ENCODE measurements at places on chromosomes 3 and 15.
A peak's percentile ranks its signal among the peaks of the same experiment; 100 is the strongest.

GRCh38 chr15:71115567-71116351, 488 bp downstream of the THSD4 start:
- peak; percentile 73 for DNase-seq

DNA sequence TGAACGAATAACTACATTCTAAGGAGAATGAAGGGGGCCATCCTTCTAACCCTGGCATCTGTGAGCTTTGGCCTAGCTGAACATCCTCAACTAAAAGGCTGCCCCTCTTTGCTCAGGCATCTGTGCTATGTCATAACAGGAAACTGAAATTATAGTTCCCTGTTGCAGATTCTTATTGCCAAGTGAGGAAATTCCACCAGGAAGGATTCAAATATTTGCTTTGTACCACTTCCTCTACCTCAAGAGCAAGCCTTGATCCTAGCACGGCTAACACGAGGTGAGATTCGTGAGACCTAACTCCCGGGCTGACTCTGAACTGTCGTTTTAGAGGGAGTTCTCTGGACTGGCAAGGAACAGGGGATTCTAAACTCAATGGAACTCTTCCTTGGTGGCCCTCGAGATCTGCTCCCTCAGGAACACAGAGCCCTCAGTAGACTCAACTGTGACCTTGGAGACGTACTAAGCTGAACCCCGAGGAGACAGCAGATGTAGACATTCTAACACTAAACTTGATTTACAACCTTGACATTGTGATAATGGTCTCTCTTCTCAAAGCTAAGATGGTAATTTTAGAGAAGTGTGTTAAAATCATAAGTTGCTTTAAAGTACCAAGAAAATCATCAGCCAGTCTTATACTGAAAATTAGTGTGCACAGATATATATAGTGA, 4.2 kb downstream of the SPG21 start:
- DNase-seq, result no peak

GRCh38 chr3:63395960-63396359, 117.9 kb downstream of the SYNPR start:
- no peak for DNase-seq

DNA sequence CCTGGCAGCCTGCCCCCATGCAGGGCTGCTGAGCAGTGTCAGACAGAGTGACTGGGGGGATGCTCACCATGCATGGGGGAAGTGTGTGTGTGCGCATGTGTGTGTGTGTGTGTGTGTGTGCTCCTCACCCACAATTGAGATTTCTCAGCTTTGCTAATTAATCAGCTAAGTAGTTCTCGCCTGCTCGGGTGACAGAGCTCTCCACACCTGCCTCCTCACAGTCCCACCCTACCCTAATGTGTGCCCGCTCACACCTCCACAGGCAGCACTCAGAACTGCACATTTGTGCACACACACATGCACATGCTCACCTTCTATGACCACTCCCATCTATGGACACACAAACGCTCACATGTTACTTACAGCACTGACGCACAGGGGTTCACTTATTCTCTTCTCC, 37.3 kb downstream of the CACNA2D2 start:
- DNase-seq, result no peak

GRCh38 chr15:62545467-62546227, 380.6 kb upstream of the C2CD4B start:
- DNase-seq, result no peak

DNA sequence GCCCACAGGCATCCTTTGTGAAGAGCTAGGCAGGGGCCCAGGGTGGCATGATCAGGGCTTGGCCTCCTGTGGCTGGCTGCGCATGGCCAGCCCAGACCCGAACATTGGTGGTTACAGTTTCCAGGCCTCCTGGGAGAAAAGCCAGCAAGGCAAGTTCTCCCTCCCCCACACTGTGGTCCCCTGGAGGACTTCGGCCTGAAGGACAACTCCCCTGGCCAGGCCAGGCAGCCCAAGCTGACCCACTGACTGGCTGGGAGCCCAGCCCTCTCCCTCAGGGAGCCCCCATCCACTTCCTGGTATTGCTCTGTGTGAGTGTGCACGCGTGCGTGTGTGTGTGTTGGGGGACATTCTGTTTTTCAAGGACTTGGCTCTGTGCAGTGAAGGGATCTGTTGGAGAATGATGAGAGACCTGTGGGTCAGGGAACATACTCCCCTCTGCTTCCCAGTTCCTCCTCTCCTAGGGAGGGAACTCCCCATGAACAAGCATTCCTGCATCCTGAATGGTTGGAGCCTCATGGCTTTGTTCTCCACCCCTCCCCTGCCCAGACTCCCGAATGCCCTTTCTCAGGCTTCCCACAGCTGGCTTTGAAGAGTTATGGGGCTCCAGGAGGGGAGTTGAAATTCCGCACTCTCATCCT, 29.5 kb downstream of the CORO2B start:
- DNase-seq, result no peak

DNA sequence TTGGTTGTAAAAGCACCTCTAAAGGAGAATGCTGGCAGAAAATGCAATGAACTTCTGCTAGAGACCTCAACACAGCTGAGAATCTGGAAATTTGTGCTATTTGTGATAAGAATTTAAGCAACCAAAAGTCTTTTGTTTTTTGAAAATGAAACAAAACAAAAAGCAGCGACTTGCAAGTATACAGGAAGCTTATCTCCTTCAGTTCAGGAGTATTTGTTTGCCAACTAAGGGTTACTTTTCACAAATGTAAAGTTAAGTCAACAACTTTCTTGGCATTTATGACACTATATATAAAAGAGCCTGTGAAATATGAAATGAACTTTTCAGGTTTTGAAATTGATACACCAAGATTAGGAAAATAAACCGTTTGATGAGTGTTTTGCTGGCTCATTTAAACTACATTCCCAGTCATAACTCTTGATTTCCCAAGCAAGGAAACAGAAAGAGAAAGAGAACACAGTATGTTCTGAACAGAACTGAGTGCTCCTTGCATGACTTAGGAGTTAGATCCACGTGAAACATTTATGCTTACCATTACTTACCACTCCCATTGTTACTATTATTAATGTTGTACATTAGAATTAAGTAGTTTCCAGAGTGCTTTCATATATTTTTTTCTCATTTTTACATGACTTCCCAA, 92.3 kb upstream of the COL8A1 start:
- DNase-seq, result no peak

DNA sequence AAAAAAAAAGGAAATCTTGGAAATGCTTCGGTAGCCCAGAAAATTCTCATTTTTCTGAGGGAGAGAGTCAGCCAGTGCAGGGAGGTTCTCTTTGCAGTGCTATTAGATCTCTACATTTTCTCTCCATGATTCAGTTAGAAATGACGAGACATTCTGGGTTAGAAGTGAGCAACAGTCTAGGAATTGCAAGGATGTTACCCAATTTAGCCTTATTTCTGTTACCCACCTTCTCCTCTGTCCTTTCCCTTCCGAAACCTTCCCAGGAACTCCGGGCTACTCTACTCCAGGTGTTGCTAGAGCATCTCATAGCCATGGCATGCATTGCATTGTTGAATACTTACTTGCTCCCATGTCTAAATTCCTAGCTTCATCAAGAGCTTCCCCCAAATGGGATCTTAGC, 106.8 kb downstream of the EDEM1 start:
- no peak for DNase-seq

DNA sequence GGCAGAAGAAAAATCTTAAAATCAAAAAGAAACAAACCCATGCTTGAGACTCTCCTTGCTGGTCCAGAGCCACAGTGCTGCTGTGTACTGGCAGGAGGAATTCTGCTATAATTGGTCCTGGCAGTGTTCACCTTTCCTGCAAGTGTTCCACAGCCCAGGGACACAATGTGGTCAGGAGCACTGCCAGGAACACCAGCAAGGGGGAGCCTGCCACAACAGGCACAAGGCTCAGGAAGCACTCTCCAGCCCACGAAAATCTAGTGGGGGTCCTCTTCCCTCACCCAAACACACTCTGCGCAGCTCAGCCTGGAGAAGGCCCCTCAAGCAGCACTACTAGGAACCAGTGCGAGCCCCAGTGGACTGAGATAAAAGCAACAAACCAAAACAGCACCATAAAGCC, 92.9 kb downstream of the UBE3A start:
- DNase-seq, result peak; percentile 49

DNA sequence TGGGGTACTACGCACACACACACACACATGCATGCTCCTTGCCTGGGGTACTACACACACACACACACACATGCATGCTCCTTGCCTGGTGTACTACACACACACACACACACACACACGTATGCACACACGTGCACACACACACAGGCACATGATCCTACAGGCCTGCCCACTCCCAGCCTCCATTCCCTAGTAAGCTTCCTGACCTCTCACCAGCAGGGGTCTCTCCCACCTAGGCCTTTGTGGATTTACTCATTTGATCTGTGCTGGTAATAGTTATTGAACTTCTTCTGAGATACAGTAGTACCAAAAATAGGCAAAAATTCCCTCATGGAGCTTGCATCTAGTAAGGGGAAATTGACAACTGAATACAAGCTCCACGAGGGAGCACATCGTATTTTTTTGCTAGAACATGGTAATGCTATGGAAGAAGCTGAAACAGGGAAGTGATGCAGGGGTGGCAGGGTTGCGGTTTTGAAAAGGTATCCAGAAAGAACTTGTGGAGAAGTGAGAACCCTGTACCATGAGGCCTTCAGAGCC, 19.1 kb downstream of the TTC21A start:
- no peak for DNase-seq
